ENCODE measurements at places on chromosomes 1 and 21. TPM values are rescaled to one million over a fixed set of nuclear protein-coding genes. Genes with fewer than 3 reads are reported as not detected.

DNA sequence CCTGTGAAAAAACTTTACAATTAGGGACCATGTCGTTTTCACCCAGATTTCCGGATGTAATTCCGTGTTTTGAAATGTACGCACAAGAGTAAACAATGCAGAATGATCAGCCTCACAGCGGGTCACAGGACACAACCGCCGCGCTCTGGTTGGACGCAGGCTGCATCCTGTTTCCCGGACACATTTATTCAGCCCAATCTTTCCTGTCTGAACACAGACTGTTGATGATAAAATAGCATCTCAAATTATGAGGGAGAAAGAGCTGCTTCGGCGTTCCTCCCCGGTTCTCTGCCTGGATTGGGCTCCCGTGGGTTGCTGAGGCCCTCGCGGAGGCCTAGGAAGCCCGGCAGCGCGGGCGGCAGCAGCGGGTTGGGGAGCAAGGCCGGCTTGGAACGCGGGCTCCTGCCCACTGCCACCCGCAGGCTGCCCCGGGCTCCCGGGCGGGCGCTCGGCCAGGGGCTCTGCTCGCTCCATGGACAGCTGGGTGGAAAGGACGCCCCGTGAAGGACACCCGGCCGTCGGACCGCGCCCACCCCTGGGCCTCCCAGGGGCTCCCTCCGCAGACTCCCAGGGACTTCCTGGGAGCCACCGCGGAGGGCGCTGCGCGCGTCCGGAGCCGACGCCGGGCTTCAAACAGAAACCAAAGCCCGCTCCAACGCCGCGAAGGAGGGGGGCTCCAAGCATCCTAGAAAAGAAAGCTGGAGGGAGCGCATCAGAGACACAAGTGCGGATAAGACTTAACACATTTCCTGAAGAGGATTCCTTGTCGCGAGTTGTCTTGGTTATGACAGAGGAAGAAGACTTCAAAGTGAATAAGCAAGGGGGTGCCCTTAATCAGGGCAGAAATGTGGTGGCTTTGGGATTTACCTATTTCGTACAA is 122.3 kb downstream of the ESRRG start:
- DNase-seq, result no peak

- DNase-seq, result no peak
These were observed 43.5 kb downstream of the RRAGC start for GRCh38 chr1:38815903-38816627.

DNA sequence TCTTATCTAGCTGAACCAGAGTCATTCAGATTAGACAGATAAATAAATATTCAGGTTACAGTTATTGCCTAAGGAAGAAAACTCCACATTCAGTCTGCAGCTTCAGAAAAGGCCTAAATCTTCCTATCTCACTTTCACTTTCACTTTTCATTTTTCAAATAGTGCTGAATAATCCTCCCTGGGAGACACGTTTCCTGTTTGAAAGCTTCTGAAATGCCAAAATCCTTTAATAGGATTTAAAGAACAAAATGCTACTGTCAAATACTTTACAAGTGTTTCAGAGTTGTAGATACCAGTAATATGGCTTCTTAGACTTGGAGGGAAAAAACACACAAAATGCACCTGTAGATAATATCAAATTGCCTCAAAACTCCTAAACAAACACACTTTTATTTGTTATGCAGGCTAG is 3.9 kb downstream of the PSMB2 start:
- DNase-seq, result no peak

DNA sequence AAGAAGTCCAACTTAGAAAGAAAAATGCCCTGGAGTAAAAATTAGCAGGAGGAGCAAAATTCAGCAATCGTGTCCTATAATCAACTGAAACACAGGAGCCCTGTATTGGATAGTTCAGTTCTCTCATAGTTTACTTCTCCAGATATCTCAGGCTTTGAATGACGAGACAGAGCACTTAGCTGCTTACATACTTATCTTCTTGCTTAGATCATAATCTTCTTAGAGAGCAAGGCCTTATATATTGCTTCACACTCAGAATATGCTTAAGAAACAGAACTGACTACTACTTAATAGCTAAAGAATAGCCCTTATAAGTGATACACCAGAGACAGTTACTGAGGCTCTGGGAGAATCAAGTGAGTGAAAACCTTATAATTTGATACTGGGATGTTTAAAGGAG is 38.9 kb downstream of the TOR3A start:
- no peak for DNase-seq

DNA sequence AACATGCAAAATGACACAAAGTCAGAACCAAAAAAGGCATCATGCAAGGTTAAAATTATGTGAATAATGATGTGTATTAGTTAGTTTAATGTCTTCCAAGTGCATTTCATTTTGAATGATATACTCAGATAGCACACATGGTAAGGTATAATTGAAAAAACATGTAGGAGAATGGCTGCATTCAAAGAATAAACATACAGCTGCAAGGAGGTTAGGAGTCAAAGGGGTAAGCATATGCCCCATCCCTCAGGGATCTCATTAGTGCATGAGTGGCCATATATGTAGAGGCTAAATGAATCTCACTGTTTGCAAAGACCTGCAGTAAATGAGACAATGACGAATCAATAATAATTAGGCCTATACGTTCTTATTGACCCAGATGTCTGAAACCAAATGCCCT is 179.7 kb upstream of the HOOK1 start:
- no peak for DNase-seq

DNA sequence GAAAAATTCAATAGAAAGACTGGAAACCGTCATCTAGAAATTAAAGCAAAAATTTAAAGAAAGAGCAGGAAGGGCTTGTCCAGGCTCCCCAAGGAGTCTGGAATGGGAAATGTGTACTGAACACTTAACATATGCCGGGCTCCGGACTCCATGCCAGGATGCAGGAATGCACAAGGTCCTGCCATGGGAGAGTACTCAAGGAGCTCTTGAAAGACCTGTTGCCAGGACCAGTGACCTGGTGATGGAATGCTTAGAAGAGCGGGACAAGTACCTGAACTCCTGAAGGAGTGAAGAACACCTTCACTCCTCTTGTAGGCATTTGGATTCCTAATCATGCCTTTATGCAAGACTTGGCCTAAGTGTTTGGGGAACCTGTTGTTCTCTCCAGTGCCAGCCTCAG is 16.9 kb upstream of the DSCAM start:
- no peak for DNase-seq

- no peak for DNase-seq
These were observed 52.2 kb upstream of the TARBP1 start for GRCh38 chr1:234531151-234531635.

DNA sequence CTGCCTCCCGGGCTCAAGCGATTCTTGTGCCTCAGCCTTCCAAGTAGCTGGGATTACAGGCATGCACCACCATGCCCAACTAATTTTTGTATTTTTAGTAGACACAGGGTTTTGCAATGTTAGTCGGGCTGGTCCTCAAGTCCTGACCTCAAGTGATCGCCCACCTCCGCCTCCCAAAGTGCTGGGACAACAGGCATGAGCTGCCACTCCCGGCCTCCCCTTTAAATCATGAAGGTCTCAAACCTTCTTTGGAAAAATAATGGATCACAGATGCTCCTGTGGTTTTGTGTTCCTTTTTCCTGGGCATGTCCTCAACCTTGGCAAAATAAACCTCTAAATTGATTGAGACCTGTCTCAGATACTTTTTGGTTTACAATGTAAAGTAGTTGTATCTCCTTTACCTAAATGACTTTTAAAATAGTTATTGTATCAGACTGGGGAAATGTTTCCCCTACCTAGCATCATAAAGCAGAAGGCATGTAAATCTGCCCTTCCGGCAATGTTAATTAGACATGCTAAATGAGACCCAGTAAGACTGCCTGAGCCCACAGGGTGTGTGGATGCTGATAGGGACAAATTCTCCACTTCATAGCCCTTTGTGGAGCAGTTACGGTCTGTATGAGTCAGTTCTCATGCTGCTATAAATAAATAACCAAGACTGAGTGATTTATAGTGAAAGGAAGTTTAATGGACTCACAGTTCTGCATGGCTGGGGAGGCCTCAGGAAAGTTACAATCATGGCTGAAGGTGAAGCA is 27.8 kb downstream of the CBR1 start:
- no peak for DNase-seq

GRCh38 chr21:15754640-15755039 is 24.9 kb downstream of the USP25 start:
- no peak for DNase-seq

GRCh38 chr1:52281518-52281917 is 84.5 kb downstream of the CC2D1B start:
- no peak for DNase-seq

The CERS2 gene
- total RNA-seq, result 208 TPM

The NOL9 gene
- 76.5 TPM for total RNA-seq

The SLC1A7 gene
- total RNA-seq, result not detected

The SYT6 gene
- not detected for total RNA-seq

The KIF14 gene
- total RNA-seq, result 1.0 TPM

Measured in activated T-cell treated with anti-CD3 and anti-CD28 coated beads, Interleukin-2, amount 50 U/mL, for 4 hours (primary cell).